ENCODE measurements at places on chromosomes 5 and 9.

DNA sequence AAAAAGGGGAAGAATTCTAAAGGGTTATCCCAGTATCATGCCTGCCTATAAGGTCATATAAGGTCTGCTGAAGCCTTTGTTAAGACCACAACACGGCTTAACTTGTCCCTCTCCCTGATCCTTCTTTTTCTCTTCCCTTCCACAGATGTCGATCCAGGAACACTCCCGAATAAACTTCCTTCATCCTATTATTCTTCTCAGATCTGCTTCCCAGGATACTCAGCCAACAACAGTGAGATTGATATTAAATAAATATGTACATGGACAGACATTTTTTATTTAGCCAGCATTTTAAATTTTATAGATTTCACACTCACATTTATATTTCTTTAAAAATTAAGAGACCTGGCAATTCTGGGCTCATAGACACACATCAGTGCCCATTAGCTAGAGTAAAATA is 44.1 kb downstream of the DPYSL3 start:
- DNase-seq, result no peak

DNA sequence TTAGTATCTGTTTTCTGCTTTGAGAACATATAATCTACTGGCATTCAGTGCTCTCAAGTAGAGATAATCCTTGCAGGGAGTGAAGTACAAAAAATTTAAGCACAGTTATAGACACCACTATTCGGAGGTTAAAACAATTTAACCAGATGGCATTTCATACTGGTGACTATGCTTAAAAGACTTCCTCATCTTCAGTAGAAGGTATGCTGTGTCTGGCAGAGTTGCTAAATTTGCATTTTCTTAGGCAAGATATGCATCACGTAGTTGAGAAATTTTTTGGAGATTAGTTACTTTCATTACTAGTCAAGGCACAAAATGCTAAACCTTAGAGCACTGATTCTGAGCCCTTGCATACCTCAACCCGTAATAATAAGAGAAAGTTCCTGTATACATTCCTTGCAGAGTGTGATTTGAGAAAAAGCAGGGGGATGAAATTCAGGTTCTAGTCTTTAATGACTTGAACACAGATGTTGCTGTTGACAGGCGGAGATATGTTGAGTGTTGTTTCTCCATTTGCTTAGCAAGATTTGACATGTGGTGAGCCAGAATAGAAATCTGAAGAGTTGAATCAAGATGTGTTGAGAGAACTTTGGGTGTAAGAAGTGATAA is 70.8 kb upstream of the STARD4 start:
- no peak for DNase-seq

- no peak for DNase-seq
These were observed 491 bp upstream of the CTSL start for GRCh38 chr9:87725356-87725899.

DNA sequence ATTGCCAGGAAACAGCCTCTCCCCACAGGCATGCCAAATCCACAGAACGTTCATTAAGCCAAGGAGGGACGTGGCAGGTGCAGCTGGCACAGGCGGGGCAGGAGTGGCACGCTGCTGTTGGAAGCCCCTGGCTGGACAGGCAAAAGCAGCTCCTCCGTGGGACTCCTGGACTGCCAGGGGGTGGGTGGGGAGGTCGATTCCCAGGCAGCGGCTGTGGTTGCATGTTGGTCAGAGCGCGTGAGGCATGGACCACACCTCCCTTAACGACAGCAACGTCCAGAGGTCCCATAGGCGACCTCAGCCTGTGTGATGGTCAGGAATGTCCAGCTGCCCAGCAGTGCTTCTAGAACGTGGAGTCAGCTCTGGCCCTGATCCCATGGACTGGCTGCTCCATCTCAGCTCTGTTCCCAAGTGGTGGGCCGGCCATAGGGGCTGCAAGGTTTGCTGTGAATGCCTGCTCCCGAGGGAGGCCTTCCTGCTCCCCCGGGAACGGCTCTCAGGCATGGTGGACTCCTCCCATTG is 6.9 kb downstream of the SLC6A19 start:
- no peak for DNase-seq

DNA sequence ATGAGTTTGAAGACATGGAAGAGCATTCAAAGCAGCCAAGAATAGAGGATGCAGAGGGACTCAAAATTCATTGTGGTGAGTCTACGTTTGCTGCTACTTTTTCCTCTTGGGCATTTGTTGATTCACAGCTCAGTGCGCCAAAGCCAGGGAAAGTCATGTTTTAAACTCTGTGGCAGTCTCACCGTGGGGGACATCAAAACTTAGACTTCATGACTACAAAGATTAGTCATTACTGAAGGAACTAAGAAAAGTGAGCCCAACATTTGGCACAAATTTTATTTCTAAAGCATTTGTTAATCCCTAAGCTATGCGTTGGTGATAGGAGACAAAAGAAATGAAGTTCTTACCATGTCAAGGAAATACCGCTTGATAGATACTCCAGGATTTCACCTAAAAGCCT is 73.7 kb upstream of the MTAP start:
- DNase-seq, result no peak

GRCh38 chr9:92947268-92948037 is at the start of gene FGD3:
Gene FGD3, plus strand, starts transcription at chr9:92947523. Its CDS starts 28,734 bp downstream, at chr9:92976257.
- DNase-seq, result no peak

GRCh38 chr9:108473209-108474112 is 382.3 kb downstream of the ACTL7B start:
- no peak for DNase-seq

DNA sequence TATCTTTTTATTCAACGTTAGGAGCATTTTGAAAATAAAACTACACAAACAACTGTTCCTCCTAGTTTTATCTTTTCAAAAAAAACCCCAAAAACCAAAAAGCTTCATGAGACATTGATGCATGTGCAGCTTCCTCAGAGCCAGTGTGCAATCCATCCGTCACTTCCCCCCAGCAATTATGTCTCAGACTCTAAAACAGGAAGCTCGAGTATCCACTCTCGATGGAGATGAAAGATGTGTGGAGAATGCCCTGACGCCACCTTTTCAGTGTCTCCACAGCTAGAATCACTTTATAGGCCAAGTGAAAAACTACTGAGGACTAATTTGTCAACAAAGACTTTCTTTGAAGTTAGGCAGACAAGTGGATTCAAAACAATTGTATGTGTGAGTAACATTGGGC is 408.9 kb upstream of the SMARCA2 start:
- no peak for DNase-seq

DNA sequence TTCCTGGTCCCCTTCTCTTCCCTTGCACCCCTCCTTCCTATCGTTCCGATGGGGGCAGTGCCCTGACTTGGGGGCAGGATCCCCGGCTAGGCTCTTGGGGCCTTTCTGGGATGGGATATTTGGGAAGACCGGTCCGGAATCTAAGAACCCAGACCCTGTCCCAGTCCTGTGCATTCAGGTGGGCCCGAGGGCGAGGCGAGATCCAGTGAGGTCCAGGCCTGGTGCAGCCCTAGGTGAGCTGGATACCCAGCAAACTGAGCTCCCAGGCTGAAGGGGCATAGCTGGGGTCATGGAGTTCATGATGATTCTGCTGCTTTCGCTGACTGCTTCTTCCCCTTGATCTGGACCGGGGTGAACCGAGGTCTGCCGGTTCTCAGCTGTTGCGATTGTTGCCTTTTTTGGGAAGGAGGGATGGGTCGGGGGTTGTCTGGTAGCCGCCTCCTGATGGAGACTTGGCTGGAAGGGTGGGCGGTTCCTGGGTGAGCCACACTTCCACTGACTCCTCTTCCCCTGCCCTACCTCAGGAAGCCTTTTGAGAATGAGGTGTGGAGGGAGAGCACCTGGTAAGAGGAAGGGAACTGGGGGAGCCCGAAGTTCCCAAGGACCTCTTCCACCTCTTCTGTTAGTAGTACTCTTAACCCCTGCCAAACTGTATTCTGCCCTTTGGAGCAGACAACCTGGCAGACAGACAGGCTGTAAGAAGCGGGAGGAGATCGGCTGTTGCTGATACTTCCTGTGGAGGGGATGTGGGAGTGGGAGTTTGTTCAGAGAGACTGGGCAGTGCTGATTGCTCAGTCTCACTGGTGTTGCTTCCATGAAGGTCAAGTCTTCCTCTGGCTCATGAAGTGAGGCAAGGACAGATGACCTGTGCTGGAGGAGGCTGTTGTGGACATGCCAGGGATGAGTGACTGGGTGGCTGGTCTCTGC is 1.0 kb downstream of the LRRC8A start:
- no peak for DNase-seq

GRCh38 chr5:82766206-82766605 is 311.0 kb downstream of the TMEM167A start:
- no peak for DNase-seq

GRCh38 chr5:19782566-19782965 is 205.4 kb downstream of the CDH18 start:
- no peak for DNase-seq

DNA sequence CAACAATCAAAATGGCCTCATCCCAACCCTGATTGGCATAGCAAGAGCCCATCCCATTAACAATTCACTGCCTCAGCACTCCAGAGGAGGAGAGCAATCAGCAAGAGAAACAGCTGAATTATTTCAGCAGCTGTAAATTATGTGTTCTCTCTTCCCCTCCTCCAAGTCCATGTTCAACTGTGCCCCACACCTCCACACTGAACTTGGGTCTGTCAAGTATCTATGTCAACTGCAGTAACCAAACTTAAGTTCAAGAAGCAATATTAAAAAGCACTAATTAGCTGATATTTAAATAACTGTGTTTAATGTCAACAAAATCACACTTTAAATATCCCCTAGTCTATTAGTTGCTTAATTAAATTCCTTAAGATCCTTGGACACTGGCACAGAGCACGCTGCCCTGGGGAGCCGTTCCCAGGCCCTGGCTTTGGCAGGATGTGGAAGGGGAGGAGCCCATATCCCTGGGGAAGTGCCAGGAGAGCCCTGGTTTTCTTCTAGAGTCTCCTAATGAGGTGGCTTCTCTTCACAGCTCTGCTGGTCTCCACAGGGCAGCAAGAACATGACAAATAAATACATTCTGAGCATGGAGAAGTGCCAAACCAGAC is 50.6 kb downstream of the SIL1 start:
- no peak for DNase-seq

- no peak for DNase-seq
These were observed 147.3 kb downstream of the TLE4 start for GRCh38 chr9:79719021-79719420.

DNA sequence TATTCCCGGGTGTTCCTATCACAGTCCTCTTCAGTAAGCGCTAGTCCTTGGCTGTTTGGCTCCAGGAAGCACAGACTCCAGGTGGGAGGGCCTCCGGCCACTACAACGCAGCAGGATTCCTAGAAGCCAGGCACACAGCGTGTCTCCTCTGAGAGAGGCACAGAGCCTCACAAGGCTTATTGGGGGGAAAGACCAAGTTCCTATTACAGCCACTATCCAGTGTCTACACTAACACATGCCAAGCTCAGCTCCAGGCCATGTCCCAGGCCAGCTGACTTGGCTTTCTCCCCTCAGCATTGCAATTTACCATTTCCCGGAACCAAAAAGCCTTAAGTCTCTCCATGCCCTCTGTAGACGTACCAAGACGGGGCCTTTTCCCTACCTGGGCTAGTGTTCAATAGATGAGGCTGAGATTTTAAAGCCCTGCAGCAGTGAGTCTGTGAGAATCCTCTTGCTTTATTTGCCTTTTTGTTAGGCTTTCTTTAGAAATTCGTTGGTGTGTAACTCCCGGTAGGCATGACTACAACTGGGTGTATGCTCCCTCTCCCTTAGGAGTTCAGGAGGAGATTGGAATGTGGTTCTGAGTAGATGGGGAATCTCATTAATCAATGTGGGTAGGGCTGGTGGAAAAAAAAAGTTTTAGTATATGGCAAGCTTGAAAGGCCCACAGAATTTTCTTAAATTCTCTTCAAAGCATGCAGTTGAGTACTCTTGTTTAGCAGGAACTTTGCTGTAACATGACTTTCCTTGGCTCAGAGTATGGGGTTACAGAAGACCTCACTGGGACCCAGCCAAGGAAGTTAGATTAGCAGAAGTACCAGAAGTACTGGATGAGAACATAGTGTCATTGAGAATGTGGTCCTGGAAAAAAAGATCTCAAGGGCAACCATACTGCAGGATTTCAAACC is 84.3 kb upstream of the SLC1A3 start:
- no peak for DNase-seq

GRCh38 chr9:134598884-134599245 is 42.7 kb upstream of the COL5A1 start:
- DNase-seq, result no peak

- no peak for DNase-seq
These were observed 894 bp downstream of the LRRTM2 start for GRCh38 chr5:138874241-138874640.

DNA sequence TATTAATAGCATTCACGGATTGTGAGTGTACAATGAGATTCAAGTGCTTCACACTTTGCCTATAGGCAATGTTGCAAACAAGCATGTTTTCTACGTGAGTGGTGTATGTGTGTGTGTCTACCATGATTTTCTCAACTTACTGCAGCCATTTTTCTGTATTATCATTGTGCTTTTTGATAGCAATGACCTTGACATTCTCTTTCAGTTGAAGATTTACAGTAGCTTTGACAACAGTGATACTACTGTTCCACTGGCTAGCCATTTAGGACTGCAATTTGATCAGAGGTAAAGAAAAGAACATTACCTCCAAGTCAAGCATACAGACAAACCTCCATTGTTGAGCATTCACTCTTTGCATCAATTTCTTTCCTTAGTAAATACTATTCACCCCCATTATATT is 297.0 kb downstream of the MAN2A1 start:
- no peak for DNase-seq

DNA sequence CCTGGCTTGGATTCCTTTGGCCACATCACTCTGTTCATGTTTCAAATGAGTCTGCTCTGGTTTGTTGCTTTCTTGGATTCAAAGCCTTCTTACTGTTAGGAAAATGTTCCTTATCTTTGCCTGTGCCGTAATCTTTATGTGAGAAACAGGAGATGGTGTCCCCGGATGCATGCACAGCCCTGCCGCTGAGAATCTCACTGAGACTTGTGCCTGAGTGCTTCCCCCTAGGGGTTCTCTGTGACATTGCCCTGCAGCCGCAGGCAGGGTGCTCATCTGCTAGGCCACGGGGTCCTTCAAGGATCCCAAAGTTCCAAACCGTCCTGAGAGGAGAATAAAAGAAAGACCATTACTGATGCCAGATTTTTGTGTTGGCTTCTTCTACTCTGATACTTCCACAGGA is 81.4 kb upstream of the ANKRD55 start:
- no peak for DNase-seq

- no peak for DNase-seq
These were observed 138.5 kb upstream of the TYRP1 start for GRCh38 chr9:12554636-12555035.

DNA sequence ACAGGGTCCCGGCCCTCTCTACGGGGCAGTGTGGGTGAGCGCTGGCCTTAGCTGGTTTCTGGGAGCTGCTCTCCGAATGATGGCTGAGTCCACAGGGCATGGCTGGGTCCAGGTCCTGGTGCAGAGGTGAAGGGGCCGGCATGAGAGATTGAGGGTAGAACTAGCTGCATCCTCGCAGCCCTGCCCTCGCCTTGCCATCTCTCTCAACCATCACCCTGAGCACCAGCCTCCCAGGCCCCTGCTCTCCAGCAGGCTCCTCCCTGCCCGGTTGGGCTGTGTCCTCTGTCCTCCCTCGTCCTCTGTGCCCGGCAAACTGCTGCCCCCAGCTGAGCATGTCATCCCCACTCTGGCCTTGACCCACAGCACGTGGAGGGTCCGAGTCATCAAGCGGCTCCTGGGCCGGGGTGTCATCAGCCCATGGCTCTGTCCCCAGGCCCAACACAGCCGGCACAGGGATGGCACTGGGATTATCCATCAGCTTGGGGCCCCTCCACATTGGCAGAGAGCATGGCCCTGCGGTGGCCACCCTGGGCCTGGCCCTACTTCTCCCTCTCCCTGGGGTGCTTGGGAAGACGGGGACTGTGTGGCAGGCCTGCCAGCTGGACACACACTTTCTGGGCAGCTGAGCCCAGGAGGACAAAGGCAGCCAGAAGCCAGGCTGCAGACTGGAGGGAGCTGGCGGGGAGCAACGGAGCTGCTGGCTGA is 8.4 kb downstream of the FLT4 start:
- no peak for DNase-seq
